ENCODE measurements at places on chromosomes 12 and 14.
A peak's percentile ranks its signal among the peaks of the same experiment; 100 is the strongest.

- DNase-seq = no peak
Measured at GRCh38 chr12:99759444-99759843, 111.9 kb downstream of the GARIN6 start.

- peak; percentile 53 for DNase-seq
Measured at GRCh38 chr12:46219877-46220655, 48.8 kb downstream of the SLC38A1 start.

DNA sequence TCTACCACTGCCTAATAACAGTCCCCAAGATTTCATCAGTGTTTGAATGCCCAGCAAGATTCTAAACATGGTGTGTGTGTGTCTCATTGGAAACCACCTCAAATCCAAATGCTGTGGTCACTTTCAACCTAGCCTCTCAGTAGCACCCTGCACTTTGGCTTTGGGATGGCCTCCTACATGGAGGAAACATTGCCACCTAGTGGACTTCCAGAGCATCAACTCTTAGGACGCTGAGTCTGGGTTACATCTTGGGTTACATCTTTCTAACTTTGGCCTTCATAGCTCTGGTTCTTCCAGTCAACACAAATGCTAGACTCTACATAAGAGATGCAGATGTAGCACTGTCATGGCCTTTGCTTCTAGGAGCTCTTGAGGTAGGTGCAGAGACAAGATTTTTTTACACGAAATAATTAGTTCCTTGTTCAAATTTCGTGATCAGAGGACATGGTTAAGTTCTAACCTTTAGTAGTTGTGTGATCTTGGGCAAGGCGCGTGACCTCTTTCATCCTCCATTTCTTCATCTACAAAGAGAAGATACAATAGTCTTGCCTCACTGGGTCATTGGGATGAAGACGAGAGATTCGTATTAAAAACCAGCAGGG is 113.5 kb upstream of the VASH1 start:
- DNase-seq = peak; percentile 67

GRCh38 chr14:95295600-95296376 is 23.9 kb downstream of the CLMN start:
- DNase-seq = no peak

DNA sequence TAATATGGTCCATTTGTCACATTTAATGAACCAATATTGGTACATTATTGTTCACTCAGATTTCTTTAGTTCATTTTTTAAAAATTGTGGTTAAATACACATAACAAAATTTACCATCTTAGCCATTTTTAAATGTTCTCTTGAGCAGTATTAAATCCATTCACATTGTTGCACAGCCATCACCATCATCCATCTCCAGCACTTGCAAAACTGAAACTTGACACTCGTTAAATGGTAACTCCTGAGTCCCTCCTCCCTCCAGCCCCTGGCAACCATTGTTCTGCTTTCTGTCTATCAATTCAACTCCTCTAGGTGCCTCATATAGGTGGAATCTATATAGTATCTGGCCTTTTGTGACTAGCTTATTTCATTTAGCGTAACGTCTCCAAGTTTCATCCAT is 86.4 kb downstream of the ACACB start:
- no peak for DNase-seq

DNA sequence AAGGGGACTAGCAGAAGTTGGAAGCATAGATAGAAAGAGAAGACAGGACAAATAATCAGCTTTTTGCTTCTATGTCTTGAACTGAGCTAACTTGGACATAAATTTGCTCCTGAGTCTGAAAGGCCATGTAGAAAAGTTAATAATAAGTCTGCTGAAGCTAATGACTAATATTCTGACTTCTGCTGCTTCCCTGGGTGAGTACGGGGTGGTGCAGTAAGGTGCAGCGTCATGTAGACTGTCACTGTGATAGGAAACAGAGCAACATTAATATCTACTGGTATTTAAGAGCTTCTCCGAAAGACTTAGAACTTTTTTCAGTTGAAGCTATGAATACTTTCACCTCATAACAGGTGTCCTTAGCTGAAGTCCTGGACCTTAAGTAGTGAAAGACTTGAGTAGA is 34.1 kb upstream of the CPM start:
- no peak for DNase-seq

DNA sequence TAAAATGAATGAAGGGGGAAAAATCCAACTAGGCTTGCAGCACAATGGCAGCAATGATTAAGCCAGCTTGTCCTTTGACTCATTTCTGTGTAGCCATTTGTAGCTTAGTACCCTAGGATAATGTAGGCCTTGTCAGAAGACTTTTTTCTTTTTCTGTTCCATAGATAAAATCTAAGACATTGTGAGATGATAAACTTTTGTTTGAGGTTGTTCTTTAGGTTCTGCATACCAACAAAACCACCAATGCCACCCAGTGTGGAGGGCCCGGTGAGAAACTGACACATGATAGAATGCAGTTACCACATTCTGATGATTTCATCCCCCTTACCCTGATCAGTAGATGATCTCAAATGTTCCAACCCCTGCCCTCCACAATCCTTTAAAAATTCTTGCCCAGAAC is 6.6 kb upstream of the KLRD1 start:
- DNase-seq = no peak

- no peak for DNase-seq
Measured at GRCh38 chr12:54229624-54230212, 40.9 kb upstream of the SMUG1 start.

DNA sequence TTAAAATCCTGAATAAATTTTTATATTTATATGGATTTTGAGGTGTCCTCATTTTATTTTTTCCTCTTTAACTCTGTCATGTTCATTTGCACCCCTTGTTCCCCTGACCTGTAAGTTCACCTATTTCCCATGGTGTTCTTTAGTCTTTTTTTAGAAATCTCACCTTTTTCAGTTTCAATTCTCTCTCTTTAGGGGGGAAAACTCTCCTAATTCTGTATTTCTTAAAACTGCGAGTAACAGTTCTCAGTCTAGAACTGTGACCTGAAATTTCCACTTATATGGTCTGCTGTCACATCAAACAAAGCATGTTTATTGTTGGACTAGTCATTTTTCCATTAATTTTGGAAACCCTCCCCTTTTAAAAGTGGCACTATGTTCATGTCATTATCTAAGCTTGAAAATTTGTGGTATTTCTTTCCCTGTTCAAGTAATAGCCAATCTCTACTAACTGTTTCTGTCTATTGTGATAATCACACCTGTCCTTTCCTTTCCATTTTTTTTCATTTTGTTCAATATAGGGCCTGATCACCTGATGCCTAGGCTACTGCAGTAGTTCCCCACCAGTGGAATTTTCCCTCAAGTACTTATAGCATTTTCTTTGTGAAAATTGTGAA is 14.0 kb upstream of the FBXO33 start:
- no peak for DNase-seq

DNA sequence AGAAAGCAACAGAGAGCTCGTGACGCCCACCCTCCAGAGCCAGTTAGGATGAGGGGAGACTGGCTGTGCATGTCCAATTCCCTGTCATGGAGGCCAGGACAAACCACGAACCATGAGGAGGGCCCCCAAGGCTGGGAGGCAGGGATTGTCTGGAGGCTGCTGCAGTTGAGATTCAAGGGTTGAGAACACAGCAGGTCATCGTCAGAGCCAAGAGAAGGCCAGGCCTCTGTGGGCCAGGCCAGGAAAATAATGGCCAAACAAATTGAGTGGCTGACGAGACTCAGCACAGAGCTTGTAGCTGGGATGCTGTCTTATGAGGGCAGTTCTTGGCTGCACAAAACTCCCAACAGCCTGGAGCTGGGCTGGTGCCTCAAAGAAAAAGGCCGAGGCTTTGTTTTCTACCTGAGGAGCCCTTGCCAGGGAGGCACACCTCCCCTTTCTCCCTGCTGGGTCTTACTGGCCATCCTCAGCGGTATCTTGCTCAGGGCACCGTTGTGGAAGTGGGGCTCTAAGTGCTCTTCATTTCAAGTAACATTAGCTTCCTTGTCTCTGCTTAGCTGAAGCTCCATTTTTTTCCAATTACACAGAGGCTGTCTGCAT is 665.9 kb downstream of the BCL11B start:
- no peak for DNase-seq

DNA sequence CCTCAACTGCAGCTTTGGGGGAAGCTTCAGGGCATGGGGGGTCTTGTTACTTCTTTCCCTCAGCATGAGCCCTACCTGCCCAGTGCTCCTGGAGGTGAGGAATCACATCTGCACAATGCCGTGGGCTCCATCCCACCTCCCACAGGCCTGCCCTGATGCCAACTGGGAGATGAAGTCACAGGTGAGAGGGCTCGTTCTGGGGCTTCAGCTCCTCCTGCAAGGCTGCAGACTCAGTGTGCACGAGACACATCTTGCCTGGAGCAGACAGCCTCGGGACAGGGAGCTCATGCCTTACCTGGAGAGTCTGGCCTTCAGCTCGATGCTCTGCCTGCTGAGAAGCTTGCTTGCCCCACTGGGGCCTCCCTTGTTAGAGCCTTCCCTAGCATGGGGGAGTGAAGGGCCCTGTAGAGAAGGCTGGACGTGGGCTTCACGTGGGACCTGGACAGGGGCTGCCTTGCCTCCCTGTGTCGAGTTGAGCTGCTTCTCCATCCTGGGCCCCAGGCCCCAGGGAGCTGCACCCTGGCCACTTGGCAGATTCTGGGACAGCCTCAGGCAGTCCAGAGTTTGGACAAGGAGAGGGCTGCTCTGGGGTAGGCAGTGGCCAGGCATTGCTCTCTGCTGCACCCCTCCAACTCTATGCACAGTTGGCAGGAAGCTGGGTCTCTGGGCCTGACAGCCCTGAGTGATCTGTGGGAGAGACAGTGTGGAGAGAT is 171.4 kb downstream of the KIF26A start:
- DNase-seq = no peak

GRCh38 chr12:83042441-83043200 is 355.9 kb downstream of the TMTC2 start:
- no peak for DNase-seq

DNA sequence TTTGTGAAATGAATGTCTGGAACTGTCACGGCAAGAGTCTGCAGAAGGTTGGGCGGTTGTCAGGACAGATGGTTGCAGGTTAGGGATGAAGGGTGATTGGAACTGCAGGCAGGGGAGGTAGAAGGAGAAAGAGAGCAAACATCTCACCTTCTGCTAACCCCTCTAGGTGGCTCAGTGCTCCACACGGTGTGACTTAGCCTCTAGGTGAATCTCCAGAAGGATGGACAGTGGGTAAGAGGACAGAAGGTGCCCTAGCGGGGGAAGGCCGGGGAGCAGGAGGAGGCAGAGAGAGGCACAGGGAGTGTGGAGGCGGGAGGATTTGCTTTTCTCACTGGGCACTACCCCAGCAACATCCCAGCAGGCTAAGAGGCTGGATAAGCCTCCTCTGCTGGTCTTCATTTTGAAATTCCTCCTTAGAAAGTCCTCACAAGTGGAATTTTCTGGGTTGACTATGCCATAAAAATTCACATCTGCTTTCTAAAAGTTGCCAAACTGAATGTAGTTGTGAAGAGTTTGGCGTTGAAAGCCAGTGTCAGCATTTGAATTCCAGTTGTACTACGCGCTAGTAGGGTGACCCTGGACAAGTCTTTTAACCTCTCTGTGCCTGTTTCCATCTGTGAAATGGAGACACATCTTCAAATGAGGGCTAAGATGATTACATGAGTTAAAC is 10.7 kb upstream of the GPR68 start:
- no peak for DNase-seq

GRCh38 chr14:70873627-70874026 is 33.6 kb upstream of the PCNX1 start:
- no peak for DNase-seq

- DNase-seq = no peak
Measured at GRCh38 chr14:68543516-68543915, 249.4 kb downstream of the ZFP36L1 start.

DNA sequence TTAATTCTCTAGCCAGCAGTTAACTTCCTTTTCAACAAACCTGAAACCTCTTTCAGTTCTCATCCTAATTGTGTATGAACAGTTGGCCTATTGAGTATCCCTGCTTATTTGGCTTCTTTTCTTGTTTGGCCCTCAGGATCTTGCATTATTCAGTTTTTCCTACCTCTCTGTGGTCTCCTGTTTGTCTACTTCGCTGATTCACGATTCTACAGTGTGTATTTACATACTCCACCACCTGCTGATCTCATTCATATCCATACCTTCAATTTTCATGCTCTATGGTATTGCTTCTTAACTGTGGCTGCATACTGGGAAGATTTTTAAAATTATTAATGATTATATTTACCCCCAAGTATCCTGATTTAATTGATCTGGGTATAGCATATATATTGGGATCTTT is 56.4 kb downstream of the RASSF9 start:
- no peak for DNase-seq

GRCh38 chr14:103187911-103188310 is 64.7 kb downstream of the TNFAIP2 start:
- DNase-seq = no peak

DNA sequence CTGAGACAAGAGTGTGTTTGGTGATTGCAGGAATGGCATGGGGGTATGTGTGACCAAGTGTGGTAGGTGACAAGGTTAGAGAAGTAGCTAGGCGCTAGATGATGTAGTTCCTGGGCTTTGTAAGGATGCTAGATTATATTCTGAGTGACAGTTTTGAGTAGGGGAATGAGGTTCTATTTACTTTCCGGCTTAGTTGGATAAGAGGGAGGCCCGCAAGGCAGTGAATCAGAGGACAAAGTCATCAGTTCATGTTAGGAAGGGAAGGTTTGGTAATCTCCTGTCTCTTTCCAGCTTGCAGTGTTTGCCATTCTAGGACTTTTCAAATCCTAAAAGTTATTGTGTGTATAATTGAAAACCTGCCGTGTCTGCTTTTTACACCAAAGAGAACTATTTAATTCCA is 45.0 kb downstream of the CFAP54 start:
- DNase-seq = no peak

DNA sequence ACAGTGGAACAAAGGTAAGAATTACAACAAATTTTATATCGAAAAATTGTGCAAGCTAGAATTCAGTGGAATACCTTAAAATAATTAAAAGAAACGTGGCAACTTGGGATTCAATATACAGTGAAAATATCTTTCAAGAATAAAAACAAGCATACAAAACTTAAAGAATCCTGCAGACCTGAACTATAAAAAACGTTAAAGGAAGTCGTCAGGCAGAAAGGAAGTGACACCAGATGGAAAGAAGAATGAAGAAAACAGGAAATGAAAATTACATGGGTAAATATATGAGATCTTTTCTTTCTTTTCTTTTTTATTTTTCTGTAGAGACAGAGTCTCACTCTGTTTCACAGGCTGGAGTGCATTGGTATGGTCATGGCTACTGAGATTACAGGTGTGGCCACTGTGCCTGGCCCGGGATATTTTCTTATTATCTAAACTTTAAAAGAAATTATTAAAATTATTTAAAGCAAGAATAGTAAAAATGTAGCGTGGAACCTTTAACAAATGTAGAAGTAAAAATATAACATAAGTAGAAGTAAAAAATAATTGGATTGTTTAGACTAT is 4.7 kb downstream of the MGP start:
- no peak for DNase-seq

GRCh38 chr12:26058818-26059217 is 66.0 kb downstream of the BHLHE41 start:
- no peak for DNase-seq

Measured in HT-29 (cell line).